ENCODE measurements at places on chromosomes 13 and 19. TPM values are rescaled to one million over a fixed set of nuclear protein-coding genes. Genes with fewer than 3 reads are reported as not detected.

Gene SSC5D
- not detected for total RNA-seq

- DNase-seq, result no peak
Observed at GRCh38 chr13:99987154-99988019, 5.8 kb downstream of the ZIC2 start.

- DNase-seq, result no peak
Observed at GRCh38 chr13:64938660-64939059, 2291.5 kb downstream of the PCDH9 start.

- no peak for DNase-seq
Observed at GRCh38 chr13:51045451-51045850, 65.6 kb downstream of the C13orf42 start.

Gene GPATCH1
- total RNA-seq, result 3.1 TPM

Data from lung microvascular endothelial cell (primary cell).